ENCODE measurements at places on chromosomes 3 and 15.

- no peak for DNase-seq
These were observed 358.5 kb upstream of the RBMS3 start for GRCh38 chr3:28922376-28922775.

GRCh38 chr3:72675243-72675642, 173.0 kb downstream of the SHQ1 start:
- DNase-seq = no peak

GRCh38 chr3:94433811-94434210, 370.9 kb downstream of the NSUN3 start:
- DNase-seq = no peak

DNA sequence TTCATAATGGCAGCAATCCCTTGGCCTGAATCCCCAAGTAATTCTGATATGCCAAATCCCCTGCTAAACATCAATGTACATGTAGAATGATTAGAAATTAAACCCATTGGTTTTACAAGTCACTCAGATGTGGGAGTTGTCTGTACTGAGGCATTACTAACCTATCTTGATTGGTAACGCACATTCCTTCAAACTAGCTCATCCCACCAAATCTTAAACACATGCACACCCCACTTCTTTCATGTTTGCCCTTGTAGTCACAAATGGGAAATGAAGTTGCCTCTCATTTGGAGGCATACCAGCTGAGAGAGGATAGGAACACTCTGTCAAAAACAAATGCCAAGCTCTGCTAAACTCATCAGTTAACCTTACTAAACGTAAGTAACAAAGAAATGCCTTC, 29.1 kb upstream of the MAN2C1 start:
- DNase-seq = no peak

GRCh38 chr15:56718560-56718959, 14.7 kb downstream of the ZNF280D start:
- no peak for DNase-seq

DNA sequence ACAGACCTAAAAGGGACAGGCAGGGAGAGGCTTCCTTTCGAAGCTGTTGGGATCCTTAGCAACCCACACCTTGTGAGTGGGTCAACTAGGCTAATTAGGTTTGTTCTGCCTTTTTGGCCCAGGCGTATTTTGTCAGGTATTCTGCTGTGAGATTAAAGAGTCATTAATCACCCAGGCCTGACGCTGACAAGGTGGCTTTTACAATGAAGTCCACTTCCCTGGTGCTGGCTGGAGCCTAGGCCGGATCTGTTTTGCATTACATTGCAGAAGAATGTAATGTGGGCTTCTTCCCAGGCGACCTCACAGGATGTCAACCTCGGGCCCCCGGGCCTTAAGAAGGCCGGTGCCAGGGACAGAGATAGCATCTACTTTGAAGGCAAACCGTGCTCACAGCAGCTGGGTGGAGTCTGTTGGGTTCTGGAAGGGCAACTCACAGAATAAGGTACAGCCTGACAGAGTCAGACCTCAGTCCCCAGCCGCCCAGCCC, 76.9 kb downstream of the HES1 start:
- no peak for DNase-seq

- no peak for DNase-seq
These were observed 466.3 kb upstream of the EPHA3 start for GRCh38 chr3:88641033-88641604.

DNA sequence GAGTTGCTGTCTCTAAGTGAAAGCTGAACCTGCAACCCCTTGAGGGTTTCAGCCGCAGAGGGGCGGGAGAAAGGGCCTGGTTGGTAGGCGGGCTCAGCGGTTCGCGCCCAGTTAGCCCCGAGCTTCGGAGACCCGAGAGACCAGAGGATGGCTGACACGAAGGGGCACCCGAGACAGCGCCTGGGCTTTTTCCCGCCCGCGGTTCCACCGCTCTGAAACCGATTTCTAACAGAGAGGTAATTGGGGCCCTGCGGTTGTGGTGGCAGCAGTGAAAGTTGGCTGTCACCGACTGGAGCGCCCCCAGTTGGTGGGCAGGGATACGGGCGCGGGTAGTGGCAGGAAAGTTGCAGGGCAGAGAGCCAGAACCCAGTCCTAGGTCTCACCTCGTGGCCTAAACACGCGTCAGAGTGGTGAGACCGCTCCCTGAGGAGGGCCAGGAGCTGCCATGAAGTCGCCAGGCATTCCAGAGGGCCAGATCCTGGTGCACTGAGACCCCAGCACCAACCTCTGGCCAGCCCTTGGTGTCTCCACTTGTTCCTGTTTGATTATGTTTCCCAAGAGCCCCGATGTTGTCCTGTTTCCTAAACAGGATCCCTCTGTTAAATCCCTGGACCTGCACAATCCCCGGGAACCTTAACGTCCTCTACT, 625 bp upstream of the ELL3 start:
- peak; percentile 93 for DNase-seq
